ENCODE measurements at places on chromosomes 2 and 18. TPM values are rescaled to one million over a fixed set of nuclear protein-coding genes. Genes with fewer than 3 reads are reported as not detected.

Gene TLX2
- total RNA-seq, result not detected

Gene UGT1A8
- 0.87 TPM for total RNA-seq

Gene DYNAP
- total RNA-seq, result not detected

Gene SMARCAL1
- total RNA-seq, result 12.3 TPM

DNA sequence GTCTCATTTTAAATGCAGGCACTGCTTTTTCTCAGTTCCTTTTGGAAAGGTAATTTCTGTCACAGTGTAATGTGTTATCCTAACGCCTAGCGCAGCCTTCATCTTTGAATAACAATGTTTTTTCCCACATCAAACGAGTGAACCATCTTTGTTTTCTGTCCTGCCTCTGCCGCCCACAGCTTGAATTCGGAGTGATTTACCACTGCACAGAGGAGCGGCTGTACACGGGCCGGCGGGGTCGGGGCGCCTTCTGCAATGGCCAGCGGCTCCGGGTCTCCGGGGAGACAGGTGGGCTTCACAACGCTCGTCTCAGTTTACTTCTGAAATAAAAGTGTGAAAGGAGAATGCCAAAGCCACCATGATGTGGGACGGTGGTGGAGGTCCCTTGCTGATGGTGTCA is 32.8 kb downstream of the IMPA2 start:
- no peak for DNase-seq

- peak; percentile 6 for DNase-seq
These were observed 43.6 kb downstream of the MAPRE2 start for GRCh38 chr18:35084494-35085449.

DNA sequence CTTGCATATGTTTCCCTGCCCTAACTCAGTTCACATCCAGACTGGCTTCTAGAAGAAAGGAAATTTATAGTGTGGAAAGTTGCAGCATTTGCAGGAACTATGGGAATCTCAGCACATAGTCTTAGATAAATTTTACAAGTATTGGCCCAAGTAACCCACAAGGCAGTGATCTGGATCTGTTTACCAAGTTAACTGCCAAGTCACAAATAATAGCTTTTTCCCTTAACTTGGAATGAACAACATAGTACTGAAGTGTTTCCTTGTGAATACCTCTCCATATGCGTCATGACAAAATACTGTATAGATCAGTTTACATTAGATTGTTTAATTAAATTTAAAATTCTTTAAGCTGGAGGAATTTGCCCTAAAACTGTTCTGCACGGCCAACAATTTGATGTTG is 255.8 kb upstream of the EPAS1 start:
- DNase-seq, result no peak

- no peak for DNase-seq
These were observed 319.8 kb downstream of the ETAA1 start for GRCh38 chr2:67716895-67717396.

- peak; percentile 82 for DNase-seq
These were observed 78.3 kb upstream of the FZD5 start for GRCh38 chr2:207847807-207848544.

- no peak for DNase-seq
These were observed 272.9 kb downstream of the TGIF1 start for GRCh38 chr18:3722649-3723433.

GRCh38 chr2:85340034-85340892 is 12.5 kb upstream of the TGOLN2 start:
- no peak for DNase-seq

DNA sequence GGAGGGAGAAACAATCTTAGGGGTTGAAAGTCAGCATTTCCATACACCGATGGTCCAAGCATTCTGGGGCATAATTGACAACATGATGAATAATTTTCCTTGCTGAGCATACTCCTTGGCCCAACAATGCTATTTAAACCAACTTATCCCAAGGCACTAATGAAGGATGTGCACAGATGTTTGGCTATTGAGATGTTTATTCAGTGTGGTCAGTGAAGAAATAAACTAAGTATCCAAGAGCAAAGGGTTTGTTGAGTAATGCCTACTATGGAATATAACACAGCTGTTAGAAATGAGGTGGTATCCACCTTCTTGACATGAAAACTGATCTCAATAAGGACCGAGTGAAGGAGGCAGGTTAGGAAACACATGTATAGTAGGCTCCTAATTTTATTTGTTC is 53.9 kb upstream of the RAB6D start:
- DNase-seq, result no peak

GRCh38 chr2:130370490-130370889 is 14.6 kb downstream of the PTPN18 start:
- DNase-seq, result no peak

DNA sequence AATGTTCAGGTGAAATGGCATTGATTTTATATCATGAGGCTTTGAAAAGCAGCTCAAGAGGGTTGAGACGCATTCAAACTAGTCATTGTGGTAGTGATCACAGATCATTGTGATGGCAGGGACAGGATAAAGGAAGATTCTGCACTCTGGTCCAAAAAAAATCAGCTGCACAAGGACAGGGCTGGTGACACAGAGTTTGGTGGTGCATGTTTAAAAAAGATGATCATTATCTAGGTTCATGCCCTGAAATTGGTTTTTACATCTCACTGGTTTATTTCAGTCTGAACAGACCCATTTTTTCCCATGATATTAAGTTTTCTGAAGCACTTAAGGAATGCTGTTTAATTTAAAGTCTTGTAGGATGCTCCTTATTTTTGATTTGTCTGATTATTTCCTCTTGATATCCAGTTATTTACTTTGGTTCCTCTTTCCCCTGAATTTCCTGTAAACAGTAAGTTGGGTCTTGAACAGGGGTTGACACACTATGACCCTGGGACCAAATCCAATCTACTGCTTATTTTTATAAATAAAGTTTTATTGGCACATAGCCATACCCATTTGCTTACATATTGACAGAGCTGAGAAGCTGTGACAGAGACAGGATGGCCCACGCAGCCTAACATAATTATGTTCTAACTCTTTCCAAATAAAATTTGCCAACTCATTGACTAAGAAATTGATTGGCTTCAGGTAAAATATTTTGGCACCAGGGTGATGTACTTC is 98.4 kb downstream of the UPP2 start:
- no peak for DNase-seq
